ENCODE measurements at places on chromosomes 4 and X.

DNA sequence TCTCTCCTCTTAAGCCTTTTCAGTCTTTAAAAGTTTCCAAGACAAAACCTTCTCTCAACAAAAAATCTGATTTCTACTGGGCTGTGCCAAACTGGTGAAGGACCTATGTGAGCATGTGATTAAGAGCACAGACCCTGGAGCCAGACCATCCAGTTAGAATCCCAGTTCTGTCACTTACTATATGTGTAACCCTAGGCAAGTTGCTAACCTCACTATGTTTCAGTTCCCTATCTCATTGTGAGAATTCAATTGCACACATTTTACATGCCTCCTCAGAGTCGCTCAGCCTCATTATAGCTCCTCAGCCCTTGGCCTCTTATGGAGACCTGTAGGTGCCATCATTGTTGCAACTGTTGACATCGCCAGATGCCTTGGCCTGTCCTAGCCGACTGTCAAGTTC is 54.1 kb upstream of the VEGFD start:
- DNase-seq, result no peak

DNA sequence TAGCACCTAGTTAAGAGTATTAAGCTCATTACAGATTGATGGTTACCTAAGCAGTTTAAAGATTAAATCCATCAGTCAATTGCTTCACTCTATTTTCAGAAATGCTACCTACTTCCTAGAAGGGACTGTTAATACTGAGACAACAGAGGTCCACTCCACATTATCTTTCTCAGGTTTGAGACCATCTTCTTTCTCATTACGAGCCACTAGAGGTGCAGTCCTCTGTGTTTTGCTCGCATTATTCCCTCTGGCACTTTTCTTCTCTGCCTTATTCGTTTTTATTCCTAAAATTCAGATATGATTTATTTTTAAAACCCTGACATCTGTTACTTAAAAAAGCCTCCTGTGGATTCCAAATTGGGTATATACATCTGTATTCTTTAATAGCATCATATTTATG is 459.1 kb downstream of the FSTL5 start:
- DNase-seq, result no peak

- no peak for DNase-seq
Measured at GRCh38 chr4:77073981-77074380, 1.8 kb downstream of the CCNI start.

DNA sequence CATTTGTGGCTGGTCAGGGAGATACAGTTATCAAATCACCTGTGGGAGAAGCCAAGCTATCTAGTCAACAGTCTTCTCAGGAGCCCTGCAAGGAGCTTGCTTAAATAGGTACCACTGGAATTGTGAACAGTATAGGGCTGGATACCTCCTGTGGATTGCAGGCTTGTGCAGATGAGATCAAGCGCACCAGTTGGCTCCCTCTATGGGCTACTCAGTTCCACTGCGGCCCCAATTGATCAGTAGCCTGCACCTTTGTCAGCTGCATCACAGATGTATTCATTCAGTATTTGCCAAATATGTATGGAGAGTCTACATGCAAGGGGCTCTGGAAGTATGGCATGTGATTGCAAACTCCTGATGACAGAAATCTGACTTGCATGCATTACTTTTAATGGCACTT is 28.6 kb downstream of the TEX13A start:
- DNase-seq, result peak; percentile 3

DNA sequence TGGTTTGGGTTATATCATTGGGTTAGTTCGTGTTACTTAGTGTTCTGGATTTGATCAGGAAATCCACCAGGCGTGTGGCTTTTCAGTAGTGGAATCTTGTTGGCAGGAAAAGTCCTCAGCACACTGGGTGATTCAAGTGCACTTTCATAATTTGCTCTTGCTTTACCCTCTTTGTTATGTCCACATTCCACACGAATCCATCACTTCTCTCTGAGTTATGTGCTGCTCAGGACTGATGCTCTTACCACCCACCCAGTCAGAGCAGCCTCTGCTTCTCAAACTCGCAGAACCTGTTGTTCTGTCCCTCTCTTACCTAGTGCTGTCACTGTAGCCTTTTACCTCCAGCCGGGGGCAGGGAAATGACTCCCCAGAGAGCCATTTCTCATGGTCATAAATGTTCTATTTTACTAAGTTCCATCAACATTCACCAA is 37.2 kb upstream of the SCRG1 start:
- no peak for DNase-seq

DNA sequence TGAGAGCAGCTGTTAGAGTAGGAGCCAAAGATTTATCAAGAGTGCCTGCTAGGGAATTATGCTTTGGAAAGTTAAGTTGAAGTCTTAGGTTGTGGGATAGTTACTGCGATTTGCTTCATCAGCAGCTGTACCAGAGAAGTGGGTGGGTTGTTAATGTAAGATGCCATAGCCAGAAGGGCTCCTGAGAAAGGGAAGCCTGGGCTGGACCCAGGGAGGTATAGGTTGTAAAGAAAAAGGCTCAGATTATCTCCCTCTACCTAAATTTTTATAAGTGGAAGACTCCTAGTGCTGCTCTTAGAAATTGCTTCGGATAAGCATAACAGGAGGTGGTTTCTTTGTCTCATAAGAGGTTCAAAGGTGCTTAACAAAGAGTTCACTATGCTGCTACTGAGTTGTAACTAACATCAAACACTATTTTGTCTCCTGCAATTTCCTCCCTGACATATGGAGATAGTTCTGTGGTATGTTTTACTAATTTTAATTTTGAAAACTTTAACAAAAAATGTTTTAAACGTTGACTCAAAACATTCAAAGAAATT is 356.9 kb downstream of the DTHD1 start:
- no peak for DNase-seq

GRCh38 chrX:45479196-45479834 is 278.6 kb upstream of the DIPK2B start:
- no peak for DNase-seq

GRCh38 chr4:98466868-98467599 is 191.4 kb downstream of the TSPAN5 start:
- no peak for DNase-seq

GRCh38 chr4:6806924-6807626 is 24.5 kb downstream of the KIAA0232 start:
- DNase-seq, result no peak

- DNase-seq, result no peak
Measured at GRCh38 chr4:109184491-109184961, 117.9 kb downstream of the COL25A1 start.

- DNase-seq, result no peak
Measured at GRCh38 chr4:22202975-22203710, 254.6 kb upstream of the KCNIP4 start.

GRCh38 chr4:118850488-118851173 is 14.7 kb upstream of the SEC24D start:
- peak; percentile 58 for DNase-seq

DNA sequence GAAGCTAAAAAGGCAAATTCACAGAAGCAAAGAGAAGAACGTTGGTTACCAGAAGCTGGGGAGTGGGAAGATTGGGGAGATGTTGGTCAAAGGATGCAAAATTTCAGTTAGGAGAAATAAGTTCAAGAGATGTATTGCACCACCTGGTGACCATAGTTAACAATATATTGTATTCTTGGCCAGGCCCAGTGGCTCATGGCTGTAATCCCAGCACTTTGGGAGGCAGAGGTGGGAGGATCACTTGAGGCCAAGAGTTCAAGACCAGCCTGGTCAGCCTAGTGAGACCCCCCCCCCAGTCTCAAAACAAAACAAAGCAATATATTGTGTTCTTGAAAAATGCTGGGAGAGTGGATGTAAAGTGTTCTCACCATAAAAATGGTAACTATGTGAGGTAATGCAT is 67.9 kb downstream of the TAB3 start:
- no peak for DNase-seq

GRCh38 chr4:138609943-138610350 is 367.8 kb upstream of the SLC7A11 start:
- DNase-seq, result no peak

- DNase-seq, result no peak
Measured at GRCh38 chr4:42871671-42872290, 20.7 kb upstream of the GRXCR1 start.

- no peak for DNase-seq
Measured at GRCh38 chr4:100641336-100641735, 123.5 kb upstream of the EMCN start.

DNA sequence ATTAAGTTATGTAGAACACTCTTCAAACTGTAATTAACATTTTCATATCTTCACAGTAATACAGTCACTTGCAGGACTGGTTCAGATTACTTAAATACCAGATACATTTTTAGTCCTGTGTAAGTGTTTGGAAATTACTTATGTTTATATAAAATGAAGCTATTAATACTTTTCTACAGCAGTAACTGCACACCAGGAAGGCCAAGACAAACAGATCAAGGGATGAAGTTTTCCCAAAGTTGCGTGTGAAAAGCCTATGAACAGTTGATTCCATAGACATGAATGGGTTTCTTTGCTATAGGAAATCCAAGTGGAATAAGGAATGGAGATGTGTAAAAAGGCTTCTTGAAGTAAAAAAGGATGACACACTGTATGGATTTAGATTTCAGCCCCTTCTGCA is 28.9 kb upstream of the DRP2 start:
- DNase-seq, result no peak

- no peak for DNase-seq
Measured at GRCh38 chr4:139553751-139554641, 2.0 kb downstream of the SETD7 start.

- DNase-seq, result peak; percentile 57
Measured at GRCh38 chrX:51893931-51894696, 691 bp downstream of the MAGED1 start.

DNA sequence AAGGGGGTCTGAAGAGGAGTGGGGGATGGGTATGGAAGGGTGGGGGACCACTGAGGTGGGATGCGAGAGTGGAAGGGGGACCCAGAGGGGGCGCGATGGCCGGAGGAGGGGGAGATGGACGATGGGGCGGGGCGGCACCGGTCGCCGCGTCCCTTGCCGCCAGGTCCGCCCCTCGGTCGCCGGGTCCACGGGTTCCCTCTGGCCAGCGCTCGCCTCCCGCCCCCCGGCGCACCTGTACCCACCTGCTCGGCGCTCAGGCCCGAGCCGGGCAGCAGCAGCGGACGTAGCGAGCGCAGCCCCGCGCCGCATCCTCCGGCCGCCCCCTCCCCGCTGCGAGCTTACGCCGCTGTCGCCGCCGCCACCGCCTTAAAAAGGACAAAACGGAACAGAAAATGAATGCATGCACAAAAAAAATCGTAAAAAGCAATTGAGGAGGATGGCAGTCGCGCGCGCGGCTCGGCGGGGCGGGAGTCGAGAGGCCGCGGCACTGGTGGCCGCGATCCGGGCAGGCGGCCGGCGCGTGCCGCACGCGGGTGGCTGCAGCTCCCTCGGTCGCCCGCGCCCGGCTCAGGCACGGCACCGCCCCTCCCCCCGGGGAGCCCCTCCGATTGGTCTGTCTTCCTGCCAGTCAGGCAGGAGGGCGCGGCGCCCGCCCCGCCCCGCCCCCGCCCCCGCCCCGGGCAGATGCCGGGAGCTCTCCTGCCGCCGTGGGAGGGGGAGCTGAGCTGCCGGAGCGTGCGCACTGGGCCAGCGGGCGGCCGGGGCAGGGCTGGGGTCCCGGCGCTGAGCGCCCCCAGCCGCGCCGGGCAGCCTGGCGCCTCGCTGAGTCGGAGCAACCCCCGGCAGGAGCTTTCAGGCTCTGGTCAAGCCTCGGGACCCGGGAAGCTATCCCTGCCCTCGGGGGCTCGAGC is at the start of gene JAKMIP1:
Gene JAKMIP1, minus strand, starts transcription at position 539 of the 911 bp plus-strand sequence. CDS start 87,699 bp downstream, outside the sequence.
- DNase-seq, result no peak

- no peak for DNase-seq
Measured at GRCh38 chrX:14022019-14022418, 7.7 kb downstream of the GEMIN8 start.

GRCh38 chrX:1274786-1275185 is 6.2 kb downstream of the CSF2RA start:
- DNase-seq, result no peak

DNA sequence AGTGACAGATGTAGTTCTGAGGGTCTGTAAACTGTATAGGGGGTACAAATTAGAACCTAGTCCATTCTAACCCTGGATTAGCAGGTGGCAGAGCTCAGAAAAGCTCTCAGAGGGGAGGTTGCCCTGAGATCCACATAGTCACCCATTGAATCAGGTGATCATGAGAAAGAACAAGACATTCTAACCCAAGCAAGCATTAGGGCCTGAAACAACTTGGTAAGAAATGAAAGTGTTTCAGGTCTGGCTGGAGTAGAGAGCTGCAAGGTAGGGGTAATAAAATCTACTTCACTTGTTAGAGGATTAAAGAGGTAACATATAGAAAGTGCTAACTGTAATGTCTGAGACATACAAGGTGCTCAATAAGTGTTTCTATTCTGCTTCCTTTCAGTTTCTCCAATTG is 8.8 kb upstream of the BMP2K start:
- DNase-seq, result no peak

- no peak for DNase-seq
Measured at GRCh38 chrX:39487166-39487968, 610.4 kb downstream of the BCOR start.

DNA sequence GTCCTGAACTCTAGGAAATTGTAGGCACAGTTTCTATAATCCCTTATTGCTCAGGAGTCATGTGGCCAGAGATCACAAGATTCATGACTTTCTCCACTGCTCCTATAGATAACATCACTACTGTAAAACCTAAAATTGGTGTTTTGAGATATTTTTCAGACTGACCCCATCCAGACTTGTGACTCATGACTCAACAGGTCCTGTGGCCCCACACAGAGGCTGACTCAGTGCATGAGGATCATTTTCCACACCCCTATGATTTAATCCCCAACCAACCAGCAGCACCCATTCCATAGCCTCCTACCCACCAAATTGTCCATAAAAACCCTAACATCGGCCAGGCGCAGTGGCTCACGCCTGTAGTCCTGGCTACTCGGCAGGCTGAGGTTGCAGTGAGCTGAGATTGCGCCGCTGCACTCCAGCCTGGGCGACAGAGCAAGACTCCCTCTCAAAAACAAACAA is 13.2 kb upstream of the XIAP start:
- no peak for DNase-seq

DNA sequence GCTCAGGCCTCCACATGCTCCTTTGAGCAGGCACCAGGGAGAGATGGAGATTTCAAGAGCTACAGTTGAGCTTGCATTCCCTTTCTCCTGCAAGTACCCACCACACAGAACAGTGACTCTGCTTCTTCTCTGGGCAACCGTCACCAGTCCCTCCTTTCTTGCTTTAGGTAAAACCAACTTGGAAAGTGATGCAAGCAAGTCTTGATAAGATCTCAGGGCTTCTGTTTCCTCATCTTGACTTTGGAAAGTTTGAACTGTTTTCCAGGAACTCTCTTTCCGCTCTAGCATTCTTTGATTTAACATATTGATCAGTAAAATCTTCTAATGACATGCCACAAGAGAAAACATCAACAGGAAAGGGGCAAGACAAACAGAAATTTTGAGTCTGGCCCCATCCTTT is 73.7 kb downstream of the USP46 start:
- DNase-seq, result no peak

- DNase-seq, result no peak
Measured at GRCh38 chrX:153181822-153182221, 2.7 kb downstream of the MAGEA1 start.
